ENCODE measurements at places on chromosomes 11 and 22. TPM values are rescaled to one million over a fixed set of nuclear protein-coding genes. Genes with fewer than 3 reads are reported as not detected.

Gene TEX12
- not detected for total RNA-seq

Gene FAM180B
- total RNA-seq: 0.37 TPM

Gene HPX
- total RNA-seq: not detected

Gene CARD16
- total RNA-seq: 4.3 TPM

Gene NECTIN1
- 5.2 TPM for total RNA-seq

Gene RBM4
- total RNA-seq: 114 TPM

Gene KCNQ1OT1
- total RNA-seq: 1.8 TPM

Gene CDC42EP1
- 19.0 TPM for total RNA-seq

Gene TSG101
- total RNA-seq: 69.4 TPM

Gene INS
- not detected for total RNA-seq

Gene C1QTNF5
- 52.1 TPM for total RNA-seq

Gene MMP27
- total RNA-seq: not detected

Gene MS4A8
- total RNA-seq: not detected

Gene MYO7A
- 11.8 TPM for total RNA-seq

Gene NNMT
- 157 TPM for total RNA-seq

Gene MMP1
- not detected for total RNA-seq

Gene TMEM218
- total RNA-seq: 16.7 TPM

Gene CARNS1
- 3.3 TPM for total RNA-seq

Gene TMEM45B
- not detected for total RNA-seq

Gene OSM
- 4.1 TPM for total RNA-seq

Gene IL17REL
- not detected for total RNA-seq

Gene HSPB2
- 0.78 TPM for total RNA-seq

Gene PRR33
- not detected for total RNA-seq

Gene NPTXR
- 14.0 TPM for total RNA-seq

Gene DMC1
- 2.6 TPM for total RNA-seq

Gene DDX10
- 16.3 TPM for total RNA-seq

Gene ASPHD2
- total RNA-seq: 1.1 TPM

Gene KLHL35
- total RNA-seq: not detected

Gene RASSF10
- total RNA-seq: 1.3 TPM

Gene ADM2
- not detected for total RNA-seq

Gene PLAAT3
- 69.1 TPM for total RNA-seq

Gene APLP2
- total RNA-seq: 386 TPM

Gene RELT
- total RNA-seq: 4.0 TPM
